ENCODE measurements at places on chromosomes 12 and 14. TPM values are rescaled to one million over a fixed set of nuclear protein-coding genes. Genes with fewer than 3 reads are reported as not detected.

DNA sequence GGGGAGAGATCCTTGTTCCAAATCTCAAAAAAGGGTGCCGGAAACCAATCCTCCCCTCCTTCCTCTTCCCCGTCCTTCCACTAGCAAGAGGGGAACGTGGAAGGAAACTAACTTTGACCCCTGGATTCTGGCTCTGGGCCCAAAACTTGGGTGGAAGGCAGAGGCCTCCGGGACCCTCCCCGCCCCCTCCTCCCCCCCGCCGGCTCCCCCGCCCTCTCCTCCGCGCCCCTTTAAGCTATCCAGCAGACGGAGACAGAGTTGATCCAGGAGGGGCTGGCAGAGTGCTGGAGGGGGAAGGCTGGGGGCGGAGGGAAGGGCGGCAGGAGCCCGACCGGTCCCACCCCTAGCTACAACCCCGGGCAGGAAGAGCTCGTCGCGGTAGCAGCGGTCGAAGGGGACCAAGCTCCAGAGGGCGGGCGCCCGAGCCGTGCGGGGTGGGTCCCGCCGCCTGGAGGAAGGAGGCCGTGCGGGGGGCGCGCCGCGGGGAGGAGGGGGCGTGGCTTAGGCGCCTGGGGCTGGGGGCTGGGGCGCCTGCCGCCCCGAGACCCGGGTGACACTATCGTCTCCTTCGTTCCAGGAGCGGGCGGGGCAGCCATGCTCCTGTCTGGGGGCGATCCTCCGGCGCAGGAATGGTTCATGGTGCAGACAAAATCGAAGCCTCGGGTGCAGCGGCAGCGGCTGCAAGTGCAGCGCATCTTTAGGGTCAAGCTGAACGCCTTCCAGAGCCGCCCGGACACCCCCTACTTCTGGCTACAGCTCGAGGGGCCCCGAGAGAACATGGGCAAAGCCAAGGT, at the start of gene NYNRIN:
Gene NYNRIN (plus strand): TSS at position 351 of the 794 bp plus-strand sequence. CDS start 244 bp downstream, at position 595.
- peak; percentile 62 for DNase-seq

DNA sequence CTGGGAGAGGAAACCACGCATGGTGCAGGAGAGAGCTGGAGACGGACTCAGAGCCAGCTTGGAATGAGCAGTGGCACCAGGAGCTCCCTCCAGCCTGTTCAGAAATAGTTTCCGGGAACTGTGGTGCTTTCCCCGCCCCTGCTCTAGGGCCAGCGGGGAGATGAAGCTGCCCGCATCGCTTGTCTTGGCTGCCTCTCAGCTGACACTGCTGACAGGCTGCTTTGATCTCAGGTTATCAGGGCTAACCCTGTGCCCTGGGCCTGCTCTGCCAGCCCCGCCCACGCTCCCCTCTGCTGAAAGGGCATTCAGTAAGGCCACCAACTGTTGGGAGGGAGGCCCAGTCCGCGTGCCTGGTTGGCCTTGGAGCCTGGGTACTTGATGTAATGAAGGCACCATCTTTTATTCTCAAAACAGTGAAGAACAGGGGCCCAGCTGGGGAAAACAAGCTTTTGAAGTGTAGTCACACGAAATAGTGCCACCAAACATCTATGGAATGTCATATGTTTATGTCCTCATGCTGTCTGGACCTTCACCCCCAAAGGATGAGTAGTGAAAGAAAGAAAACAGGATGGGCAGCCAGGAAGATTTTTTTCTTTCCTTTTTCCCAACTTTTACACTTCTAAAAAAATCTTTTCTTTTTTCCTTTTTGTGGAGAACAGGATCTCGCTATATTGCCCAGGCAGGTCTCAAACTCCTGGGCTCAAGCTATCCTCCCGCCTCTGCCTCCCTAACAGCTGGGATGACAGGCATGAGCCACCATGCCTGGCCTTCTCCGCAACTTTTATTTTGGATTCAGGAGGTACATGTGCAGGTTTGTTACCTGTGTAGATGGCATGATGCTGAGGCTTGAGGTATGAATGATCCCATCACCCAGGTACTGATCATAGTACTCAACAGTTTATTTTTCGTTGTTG, 115.9 kb upstream of the TBX3 start:
- no peak for DNase-seq

- DNase-seq, result no peak
Observed at GRCh38 chr12:90653040-90653439, 301.9 kb downstream of the CCER1 start.

DNA sequence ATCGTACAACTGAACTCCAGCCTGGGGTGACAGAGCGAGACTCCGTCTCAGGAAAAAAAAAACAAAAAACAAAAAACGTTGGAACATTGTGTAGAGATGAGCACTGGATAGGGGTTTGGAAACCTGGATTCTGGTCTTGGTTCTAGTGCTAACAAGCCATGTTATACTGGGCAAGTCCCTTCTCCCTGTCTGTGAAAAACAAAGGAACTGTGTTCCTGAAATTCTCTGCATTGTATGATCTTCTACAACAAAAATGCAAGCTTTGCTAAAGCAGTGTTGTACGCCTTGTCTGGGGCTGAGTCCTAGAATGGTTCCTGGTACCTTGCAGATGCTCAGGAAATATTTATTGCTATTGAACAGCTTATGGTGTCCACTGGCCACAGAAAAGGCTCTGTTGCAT, 13.4 kb downstream of the GPRC5D start:
- no peak for DNase-seq

DNA sequence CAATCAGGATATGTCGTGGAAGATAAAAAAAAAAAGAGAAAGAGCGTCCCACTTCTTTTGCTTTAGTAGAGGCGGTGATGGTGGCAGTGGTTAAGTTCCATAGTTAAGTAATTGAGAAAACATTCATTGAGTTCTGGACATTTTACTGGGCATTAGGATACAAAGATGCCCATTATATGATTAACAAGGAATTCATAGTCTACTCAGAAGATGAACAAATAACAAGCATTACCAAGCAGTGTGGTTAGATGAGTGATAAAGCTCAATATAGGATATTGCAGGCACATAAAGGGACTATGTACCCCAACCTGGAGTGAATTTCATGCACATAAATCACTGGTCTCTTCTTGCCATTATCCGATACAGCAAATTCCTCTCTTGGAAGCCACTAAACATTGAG, 53.7 kb downstream of the ALG10B start:
- DNase-seq, result no peak

GRCh38 chr14:65302571-65303189, 109.8 kb upstream of the FUT8 start:
- DNase-seq, result no peak

Gene B3GNT4
- 0.82 TPM for total RNA-seq

Gene SLC8A3
- 0.67 TPM for total RNA-seq

Gene CLEC4A
- total RNA-seq, result 1.0 TPM

Data from mucosa of descending colon (tissue), 3 donors.